ENCODE measurements at places on chromosomes 3 and 15.

- DNase-seq, result no peak
These were observed 67.1 kb downstream of the AAGAB start for GRCh38 chr15:67187351-67187854.

DNA sequence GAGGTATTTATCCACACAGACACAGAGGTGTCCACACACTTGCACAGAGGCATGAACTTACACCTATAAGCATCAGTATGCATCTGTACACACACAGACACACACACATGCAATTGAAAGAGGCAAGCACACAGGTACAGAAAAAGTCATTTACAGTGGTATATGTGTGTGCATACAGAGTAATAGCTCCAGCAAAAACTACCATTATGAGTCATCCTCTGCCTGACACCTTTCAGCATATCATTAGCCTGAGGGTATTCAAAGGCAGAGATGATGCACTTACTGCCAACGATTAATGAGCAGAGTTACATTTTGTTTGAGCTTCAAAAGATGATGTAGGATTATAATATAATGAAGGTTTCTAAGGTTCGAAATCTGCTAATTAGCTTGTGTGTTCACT, 100.3 kb upstream of the TPRG1 start:
- peak; percentile 45 for DNase-seq

DNA sequence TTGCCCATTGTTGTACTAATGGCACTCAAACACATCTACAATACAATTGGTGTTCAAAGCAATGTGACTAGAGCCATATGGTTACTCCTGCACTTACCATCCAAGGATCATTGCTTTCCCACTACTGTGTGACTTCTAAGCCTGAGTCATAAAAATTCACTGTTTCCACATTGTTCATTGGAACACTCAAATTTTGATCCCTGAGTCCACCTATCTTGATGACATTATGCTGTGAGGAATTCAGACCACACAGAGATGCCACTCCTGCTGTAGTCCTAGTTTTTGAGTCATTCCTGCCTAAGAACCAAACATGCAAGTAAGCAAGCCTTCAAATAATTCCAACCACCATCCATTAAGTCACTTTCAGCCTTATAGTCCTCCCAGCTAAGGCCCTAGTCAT, 176.2 kb downstream of the EFHB start:
- no peak for DNase-seq

- DNase-seq, result no peak
These were observed 27.0 kb downstream of the PDE8A start for GRCh38 chr15:85008474-85009260.

DNA sequence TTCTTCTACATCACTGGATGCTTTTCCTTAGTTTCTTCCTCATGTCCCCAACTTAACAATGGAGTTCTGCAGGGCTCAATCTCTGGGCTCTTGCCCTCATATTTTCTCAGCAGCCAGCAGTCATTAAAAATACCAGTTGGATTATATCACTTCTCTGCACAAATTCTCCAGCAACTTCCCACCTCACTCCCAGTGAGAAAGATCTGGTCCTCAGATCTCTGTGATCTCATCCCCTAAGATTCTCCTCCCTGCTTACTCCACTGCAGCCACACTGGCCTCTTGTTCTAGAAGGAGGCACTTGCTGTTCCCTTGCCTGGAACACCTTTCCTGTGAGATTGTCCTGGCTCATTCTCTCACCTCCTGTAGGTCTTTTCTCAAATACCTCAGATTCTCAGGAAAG, 6.1 kb downstream of the ERICH6 start:
- DNase-seq, result peak; percentile 46

DNA sequence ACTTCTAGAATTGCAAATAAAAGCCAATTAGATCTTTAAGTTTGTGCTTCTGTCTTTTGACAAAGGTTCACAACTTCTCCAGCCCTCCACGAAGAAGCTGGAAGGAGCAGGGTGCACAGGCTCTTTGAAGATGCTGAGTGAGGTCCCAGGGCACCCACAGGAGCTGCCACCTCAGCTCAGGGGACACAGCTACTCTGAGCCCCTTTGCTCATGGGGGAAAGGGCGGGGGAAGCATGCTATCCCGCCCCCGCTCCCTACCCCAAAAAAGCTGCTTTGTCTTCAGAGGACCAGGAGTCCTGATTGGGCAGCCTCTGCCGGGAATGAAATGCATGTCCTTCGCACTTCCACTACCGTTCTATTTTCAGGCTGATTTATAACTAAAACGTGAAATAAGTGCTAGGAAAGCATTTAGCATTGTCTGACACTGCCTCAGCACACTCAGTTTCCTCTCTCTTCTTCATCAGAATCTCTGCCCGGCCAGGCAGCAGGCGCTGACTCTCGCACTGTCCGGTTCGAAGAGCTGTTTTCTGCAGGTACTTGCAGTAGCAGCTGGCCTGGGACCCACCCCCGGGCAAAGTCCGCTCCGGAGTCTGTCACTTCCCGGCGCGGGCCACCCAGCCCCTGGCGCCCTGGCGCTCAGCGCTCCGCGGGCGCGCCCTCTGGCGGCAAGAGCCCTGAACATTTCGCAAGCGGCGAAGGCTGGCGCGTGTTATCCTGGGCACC, 45.5 kb upstream of the KLHL25 start:
- DNase-seq, result peak; percentile 75

- no peak for DNase-seq
These were observed 419.8 kb upstream of the NR2F2 start for GRCh38 chr15:95910643-95911212.

DNA sequence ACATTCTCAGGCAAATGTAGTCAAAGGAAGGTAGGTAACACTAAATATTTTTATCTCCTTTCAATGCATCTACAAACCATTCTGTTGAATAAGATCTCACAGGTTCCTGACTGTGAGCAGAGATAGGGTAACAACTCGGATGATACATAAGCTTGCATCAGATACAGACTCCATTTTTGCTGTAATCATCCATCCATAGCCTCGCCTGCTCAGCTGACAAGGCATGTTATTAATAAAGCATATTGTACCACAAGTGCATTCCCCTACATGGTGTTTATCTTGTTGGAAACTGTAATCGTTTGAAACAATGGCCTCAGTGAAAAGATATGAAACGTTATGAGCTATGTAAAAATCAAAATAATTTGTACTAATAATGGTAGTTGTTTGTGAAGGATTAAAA, 35.4 kb upstream of the TCF12 start:
- no peak for DNase-seq

GRCh38 chr3:8709801-8710507, 23.6 kb upstream of the CAV3 start:
- no peak for DNase-seq

DNA sequence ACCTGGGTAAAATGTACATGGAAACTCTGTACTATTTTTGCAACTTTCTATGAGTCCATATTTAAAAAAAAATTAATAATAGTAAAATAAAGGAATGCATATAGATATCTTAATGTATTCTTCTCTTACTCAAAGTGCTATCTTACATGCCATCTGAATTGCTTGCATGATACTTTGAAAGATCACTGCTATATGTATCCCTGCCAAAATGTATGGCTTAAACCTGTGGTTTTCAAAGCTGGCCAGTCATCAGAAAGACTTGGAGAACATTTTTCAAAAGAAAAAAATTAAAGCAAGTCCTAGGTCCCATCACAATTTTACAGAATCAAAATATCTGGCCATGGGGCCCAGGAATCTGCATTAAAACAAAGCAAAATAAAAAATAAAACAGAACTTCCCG, 262.1 kb downstream of the LPP start:
- DNase-seq, result peak; percentile 34

DNA sequence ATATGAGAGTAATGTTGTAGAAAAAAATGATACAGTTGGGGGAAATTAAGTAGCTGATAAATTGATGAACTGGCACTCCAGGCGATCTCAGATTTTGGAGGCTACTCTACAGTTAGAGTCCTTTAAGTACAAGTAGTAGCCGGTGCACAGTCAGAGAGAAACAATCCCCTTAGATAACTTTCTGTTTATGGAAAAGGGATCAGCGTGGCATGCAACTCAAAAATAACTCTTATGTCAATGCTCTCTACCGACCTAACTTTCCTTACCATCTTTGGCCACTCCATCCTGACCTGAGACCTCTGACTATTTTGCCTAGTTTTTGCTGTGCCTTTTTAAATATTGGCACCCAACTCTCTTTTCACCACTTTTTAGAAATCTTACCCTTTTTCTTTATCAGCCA, 299.6 kb downstream of the UNC13C start:
- no peak for DNase-seq

- peak; percentile 82 for DNase-seq
These were observed 14.2 kb upstream of the ANKDD1A start for GRCh38 chr15:64897345-64897985.

DNA sequence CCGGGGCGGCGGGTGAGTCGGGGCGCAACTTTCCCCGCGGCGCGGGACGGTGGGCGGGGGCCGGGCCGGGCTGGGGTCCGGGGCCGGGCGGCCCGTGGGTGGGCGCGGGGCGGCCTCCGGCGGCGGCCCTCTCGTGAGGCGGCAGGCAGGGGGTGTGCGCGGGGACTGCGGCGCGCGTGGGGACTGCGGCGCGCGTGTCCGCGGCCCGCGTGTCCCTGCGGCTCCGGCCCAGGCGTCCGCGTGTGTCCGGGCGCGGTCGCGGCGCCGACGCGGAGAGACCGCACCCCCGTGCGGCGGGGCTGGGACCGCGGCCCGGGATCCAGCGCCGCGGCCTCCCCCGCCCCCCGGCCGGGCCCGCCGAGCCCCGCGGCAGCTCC, 349 bp downstream of the PLXNA1 start:
- DNase-seq, result peak; percentile 19

- no peak for DNase-seq
These were observed 199.8 kb upstream of the TLE3 start for GRCh38 chr15:70297465-70298058.

DNA sequence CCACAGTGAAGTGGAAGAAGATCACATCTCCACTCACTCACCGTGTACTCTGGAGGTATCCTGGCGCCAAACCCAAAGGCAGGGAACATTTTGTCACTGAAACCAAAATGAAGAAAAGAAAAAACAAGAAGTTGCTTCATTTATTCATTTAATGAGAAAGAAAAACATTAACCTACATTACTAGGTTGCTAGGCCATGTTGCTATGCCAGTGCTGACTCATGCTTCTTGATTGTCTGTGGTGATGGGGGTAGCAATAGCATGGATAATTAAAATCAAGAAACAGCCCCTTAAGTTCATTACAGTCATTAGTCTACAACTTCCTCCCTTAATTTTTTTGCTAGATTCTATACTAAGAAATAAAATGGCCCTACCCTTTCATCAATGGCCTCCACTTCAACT, 52.7 kb upstream of the MRPL3 start:
- no peak for DNase-seq

GRCh38 chr15:39919748-39920509, at the start of gene GPR176:
TSS of gene GPR176 (minus strand) at chr15:39920266. CDS start at chr15:39920026, 240 bp downstream.
- peak; percentile 91 for DNase-seq

DNA sequence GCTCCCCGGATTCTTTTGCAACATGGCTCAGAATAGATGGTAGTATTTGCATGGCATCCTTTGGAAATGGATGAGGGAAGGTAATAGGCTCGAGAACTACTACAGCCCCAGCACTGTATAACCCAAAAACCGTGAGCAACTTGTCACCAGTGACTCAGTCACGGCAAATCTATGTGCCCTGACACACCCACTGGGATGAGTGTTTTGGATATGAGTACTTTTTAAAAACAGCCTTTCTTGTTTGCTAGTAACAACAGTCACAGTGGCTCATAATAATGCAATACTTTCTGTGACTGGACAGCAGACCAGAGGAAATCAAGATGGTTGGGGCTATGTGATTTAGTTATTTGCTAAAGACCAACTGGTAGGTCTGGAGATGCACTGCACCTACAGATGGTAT, 299.6 kb downstream of the ULK4 start:
- peak; percentile 58 for DNase-seq

- no peak for DNase-seq
These were observed 117.1 kb upstream of the MLF1 start for GRCh38 chr3:158453865-158454264.

GRCh38 chr3:138078901-138079344, 36.5 kb downstream of the DZIP1L start:
- DNase-seq, result peak; percentile 96

DNA sequence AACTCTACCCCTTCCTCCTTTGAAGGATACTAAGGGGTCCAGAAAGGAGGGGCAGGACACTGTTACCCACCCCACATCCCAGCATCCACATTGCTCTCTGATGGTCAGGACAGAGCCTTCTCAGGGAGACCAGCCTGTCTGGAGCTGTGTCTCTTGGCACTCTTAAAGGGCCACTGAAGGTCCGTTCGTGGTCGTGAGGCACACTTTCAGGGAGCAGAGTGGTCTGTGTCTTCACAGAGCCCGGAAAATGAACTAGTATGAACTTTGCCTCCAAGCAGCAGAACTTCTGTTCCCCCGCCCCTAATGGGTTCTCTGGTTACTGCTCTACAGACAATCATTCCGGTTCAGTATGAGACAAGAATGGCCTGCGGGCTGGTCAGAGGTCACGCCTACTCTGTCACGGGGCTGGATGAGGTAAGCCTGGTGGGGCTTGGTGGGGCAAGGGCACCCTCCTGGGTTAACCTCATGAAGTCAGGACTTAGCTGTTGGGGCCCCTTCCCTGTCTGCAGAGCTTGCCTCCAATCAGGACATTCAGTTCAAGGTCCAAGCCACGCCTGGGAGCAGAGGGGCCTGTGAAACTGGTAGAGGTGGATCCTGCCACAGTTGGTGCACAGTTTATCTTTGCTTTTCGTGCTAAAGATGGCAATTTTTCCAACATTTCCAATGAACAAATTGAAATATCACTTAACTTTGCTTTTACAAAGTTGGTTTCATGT, 33.2 kb downstream of the CAPN3 start:
- no peak for DNase-seq

- DNase-seq, result no peak
These were observed 175.0 kb upstream of the PFN2 start for GRCh38 chr3:150145659-150146058.

DNA sequence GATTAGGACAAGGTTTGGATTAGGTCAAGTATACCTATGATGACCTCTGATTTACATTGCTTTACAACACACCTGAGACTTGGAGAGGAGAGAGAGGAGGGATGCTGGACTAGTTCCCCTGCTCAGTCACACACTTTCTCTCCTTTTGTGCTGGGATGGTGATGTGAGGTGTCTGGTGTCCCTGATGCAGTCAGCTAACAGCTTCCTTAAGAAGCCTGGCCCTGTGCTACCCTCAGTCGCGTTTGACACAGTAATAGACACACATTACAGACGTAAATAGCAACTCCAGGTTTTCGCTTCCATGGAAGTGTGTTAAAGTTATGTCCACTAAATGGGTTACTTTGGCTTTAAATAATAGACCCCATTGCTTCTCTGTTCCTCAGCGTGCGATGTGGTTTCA, 58.9 kb downstream of the RARB start:
- no peak for DNase-seq

DNA sequence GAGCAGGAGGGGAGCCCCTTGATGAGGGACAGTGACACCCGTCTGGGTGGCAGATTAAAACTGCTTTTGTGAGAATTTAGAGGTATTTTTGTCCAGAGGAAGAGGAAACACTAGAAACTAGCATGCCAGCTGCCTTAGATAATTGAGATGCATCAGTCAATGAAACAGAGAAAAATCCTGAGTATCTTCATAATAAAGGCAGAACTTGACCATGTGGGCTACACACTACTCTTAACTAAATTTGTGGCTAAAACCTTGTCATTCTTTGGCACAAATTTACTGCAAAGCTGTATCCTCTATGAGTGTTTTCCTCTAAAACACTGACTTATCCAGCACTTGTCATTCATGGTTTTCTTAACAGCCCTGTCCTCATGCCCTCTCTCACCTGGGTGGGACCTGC, 259.7 kb upstream of the TPM1 start:
- DNase-seq, result no peak
